IPS-NIHi11 (cell line): ENCODE measurements at places on chromosomes 5 and 9.
A peak's percentile ranks its signal among the peaks of the same experiment; 100 is the strongest.

DNA sequence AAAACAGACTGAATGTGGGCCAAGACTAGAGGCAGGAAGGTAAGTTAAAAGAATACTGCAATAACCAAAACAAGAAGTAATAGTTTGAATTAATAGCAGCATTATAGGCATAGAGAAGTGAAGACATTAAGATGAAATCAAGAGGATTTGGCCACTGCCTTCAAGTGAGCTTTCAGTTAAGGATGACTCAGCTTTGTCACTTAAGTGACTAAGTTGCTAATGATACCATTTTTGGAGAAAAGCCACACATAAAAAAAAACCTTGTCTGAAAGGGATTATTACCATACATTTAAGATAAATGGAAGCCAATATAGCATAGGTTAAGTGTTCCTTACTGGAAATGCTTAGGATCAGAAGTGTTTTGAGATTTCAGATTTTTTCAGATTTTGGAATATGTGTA lies 57.0 kb downstream of the ECPAS start:
- no peak for DNase-seq

DNA sequence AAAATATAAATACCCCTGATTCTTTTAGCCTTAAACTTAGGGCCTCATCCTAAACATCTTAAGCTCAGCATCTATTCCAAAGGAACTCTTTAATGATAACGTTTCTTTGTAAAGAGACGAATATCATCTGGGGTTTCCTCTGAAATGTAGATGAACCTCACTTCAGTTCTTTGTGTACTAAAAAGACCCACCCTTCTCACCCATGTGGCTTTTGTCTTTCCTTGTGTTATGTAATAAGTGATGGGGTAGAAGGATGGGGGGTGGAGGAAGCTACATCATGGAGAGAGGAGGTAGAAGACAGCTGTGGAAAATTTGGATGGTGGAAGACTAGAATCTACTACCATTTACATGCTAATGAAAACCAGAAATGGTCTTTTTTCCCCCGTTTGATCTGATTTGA lies 111.0 kb downstream of the NDUFS4 start:
- DNase-seq, result peak; percentile 71

DNA sequence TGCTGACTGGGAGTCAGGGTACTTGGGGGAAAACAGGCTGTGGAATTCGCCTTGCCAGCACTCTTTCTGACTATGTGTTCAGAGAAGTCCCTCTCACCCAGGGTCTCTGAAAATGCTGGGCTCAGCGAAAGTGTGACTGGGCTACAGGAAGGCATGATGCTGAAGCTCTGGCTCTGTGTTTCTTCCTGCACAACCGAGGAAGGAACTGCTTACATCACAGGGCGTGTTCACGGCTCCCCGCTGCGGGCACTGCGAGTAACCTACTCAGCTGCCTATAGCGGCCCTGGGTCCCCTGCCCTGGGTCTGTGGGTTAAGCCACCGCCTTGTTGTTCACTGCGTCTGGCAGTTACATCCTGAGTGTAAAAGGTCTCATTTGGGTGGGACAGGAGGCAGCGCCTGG lies 222.4 kb upstream of the IRX4 start:
- no peak for DNase-seq

DNA sequence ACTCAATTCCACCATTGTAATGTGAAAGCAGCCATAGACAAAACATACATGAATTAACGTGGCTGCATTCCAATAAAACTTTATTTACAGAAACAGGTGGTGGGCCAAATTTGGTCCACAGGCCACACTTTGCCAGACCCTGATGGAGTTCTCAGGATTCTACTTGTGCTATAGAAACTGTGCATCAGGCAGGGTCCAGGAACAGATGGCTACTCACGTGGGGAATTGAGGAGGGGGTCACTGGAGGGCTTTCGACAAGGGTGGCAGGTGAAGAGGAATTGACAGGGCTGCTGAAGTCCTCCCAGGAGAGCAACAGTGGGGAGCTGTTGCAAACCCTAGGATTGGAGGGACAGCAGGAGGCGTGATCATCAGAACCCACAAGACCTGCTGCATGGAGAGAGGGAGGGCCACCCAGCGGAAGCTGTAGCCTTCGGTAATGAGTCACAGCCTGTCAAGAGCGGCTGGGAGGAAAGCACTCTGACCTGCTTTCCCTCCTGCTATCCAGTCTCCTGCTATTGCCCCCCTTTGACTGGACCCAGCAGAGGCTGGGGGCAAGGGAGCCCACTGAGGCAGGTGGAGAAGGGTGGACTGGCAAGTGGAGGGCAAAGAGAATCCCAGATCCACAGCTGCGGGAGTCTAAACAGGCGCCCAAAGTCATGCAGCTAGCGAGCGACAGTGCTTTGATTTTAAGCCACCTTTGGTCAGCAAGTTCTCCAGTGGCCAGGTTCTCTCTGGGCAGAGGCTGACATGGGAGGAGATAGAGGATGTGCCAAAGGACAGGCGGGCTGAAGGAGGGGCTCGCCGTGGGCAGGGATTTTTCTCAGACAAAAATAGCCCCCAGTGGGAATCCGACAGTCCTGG lies 138.3 kb upstream of the SMIM23 start:
- peak; percentile 65 for DNase-seq

DNA sequence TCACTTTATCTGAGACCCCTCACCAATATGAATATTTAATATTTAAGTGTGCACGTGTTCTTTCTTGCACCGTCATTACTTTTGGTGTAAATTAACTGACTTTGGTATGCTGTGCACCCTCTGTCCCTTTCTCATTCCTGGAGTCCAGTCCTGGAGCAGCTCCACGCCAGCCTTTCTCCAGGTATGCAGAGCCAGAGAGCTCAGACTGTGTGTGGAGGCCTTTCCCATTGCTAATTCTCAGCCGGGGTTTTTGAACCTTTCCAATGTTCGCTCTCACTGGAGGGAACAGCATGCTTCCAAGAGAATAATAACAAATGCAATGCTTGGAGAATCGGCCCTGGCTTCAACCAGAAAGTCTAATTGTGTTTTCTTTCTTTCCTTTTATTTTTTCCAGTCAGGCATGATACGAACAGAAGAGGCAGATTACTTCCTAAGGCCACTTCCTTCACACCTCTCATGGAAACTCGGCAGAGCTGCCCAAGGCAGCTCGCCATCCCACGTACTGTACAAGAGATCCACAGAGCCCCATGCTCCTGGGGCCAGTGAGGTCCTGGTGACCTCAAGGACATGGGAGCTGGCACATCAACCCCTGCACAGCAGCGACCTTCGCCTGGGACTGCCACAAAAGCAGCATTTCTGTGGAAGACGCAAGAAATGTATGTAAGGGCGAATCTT lies 41.7 kb downstream of the ADAMTS16 start:
- no peak for DNase-seq
